ENCODE measurements at places on chromosomes 2 and 18.

GRCh38 chr2:238774071-238774470, 73.8 kb upstream of the TWIST2 start:
- no peak for DNase-seq

DNA sequence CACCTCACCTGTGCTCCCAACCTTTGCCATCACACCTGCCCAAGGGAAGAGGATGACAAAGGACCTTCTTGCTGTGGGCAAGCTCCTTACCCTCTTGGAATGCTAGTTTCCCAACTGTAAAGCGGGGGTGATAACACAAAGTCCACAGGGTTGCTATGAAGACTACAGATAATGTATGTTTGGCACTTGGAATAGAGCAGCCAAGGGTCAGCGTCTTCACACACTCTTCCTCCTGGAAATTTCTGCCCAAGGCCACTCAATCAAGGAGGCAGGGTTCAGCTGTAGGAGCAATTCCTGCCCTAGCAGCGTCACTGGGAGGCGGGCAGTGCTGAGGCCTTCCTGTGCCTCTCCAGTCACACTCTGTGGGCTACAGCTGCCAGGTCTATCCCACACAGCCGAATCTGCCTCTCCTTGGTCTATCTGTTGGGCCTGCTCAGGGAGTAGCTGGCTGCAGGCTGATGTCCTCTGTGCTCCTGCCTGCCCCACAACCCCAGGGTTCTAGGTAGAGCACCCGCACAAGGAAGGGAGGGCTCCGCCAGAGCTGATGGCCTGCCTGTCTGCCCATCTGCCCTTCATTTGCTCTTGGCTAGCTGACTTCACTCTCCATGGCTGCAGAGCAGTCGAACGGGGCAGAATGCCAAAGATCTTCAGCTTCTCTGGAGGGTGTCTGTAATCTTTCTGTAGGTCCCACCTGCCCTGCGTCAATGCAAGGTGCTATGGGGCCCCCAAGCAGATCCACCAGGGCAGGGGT, 91.9 kb downstream of the MRO start:
- DNase-seq: peak; percentile 88

DNA sequence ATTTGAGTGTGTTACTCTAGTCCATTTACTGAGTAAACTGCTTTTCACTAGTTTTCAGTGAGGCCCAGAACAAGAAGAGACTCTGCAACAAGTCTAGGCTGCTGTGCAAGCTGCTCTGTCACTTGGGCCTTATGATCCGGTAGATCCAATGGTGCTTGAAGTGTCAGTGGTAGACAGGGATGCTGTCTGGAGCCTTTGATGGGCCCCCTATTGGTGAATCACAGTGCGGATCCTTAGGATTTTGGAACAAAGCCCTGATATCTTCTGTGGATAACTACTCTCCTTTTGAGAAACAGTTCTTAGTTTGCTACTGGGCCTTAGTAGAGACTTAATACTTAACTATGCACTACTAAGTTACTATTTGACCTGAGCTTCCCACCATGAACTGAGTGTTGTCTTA, 150.2 kb downstream of the TMEFF2 start:
- DNase-seq: no peak

- DNase-seq: peak; percentile 65
Observed at GRCh38 chr18:44826418-44827259, 146.0 kb downstream of the SETBP1 start.

DNA sequence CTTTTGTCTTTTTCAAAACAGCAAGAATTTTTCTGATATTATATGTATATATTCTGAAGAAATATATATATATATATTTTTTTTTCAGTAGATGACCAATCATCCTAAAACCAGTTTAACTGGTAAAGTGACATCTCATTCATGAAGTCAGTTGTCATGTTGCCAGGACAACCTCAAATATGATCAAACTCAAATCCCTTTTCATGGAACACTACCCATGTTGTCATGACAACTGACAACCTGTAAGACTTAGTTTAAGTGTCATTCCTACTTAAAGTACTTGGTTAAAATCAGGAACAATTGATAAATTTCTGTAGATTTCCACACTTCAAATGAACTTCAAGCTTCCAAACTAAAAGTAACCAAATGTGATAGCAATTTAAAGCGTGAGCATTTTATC, 101.8 kb upstream of the ERBB4 start:
- no peak for DNase-seq

DNA sequence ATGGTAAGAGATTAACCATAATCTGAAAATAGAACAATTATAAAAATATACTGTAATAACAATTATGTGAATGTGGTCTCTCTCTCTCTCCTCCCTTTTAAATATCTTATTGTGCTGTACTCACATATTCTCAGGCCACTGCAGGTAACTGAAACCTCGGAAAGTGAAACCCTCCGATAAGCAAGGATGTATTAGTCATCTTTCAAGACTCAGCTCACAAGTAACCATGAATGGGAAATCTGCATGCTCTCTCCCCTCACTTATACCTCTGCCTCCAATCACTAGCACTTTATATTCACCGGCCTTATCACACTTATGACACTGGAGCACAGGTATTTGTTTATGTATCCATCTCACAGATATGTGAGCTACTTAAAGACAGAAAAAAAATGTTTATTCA, 139.7 kb downstream of the LRP2 start:
- no peak for DNase-seq

DNA sequence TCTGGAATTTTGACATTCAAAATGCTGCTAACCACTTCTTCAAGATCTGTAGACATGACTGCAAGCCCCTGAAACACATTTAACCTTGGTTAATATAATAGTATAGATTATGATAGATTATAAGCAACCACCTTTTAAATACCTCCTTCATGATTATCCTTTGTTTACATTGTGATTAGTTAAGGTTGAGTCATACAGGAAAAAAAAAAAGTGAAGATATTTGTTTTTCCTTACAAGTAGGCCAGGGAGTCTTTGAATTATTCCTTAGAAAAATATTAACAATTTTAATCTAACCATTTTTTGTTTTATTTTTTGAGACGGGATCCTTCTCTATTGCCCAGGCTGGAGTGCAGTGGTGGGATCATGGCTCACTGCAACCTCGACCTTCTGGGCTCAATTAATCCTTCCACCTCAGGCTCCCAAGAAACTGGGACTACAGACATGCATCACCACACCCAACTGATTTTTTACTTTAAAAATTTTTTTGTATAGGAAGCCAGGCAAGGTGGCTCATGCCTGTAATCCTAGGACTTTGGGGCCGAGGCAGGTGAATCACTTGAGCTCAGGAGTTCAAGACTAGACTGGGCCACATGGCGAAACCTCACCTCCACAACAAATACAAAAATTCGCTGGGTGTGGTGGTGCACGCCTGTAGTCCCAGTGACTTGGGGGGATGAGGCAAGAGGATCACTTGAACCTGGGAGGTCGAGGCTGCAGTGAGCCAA, 99.4 kb downstream of the SLC39A10 start:
- no peak for DNase-seq

DNA sequence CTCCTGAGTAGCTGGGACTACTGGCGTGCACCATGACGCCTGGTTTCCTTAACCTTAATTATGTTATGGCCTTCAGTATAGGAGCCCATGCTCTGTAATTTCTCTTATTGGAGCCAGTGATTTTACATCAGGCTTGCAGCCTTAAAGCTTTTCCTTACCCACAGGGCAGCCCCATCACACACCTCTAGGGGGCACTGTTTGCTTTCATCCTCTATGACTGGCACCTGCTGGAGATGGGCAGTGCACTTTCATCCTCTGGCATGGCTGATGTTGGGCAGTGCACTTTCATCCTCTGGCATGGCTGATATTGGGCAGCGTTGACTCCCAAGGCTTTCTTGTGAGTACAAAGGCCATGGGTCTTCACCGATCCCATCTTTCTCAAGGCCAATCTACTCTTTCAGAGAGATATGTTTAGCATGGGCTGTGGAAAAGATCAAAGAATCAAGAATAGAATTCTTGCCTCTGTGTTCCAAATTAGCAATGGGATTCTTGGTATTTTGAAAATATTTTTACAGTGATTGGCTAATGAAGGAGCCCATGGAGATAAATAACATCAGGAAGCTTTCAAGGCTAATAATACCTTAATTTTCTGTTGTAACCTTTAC, 80.7 kb upstream of the MEX3C start:
- peak; percentile 13 for DNase-seq

DNA sequence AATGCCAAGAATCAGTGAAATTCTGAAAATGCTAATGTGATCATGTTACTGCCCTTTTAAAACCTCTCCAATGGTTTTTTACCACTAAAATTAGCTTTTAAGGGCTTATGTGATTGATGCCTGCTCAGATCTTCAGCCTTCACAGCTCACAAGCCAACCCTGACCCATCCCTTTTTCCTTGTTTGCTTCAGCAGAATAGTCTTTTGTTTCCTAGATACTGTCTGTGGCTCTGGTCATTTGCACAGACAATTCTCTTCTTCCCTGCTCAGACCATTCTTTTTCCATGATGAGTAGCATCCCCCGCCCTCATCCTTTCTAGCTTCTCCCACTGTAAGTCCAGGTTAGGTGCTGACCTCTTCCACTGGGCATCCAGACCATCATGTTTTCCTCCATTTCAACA, 164.9 kb upstream of the NT5C1B start:
- no peak for DNase-seq

DNA sequence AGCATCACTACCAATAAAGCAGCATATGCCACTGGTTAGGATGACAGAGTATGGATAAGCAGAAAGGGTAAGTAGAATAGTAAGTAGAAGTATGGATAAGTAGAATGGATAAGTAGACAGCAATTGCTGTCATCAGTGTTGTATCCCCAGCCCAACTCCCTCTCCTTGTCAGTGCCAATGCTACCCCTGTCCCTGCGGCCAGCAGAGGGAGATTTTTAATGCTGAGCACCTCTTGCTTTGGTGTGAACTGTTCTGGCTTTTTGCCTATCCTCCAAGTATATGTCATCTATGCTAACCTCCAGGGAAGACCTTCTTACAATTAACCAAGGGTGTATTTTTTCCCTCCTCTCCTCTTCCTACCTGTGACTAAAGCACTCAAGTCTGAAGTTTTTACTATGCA, 136.7 kb upstream of the SPHKAP start:
- no peak for DNase-seq

DNA sequence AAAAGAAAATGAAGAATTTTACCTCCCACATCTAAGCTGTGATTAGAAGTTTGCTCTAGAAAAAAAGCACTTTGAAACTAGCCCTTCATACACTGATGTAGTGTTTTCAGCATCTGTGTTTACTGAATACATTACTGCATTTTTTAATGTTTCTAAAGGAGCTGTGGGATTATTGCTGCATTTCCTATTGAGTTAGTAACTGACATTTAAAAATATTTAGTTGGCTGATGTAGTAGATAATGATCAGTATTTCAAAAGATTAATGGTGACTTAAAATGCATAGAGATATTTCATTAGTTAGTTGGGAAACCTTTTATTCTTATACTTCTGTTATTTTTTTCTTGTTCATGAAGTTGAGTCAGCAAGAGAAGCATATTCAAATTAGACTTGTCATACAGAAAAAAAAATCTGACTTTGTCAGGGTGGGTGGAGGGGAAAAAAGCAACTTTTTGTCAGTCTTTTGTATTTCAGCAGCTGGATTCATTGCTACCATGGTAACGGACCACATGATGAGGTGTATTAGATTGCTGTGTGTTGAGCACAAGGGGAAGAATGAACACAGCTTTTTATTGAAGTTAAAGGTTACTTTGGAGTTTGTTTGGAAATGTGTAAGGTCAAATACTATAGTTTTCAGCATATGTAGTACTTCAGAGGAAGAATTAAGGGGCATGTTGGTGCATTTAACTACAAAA, at the start of gene DTNA:
DTNA (plus strand) TSS at position 549 of the 692 bp plus-strand sequence. CDS start 45,679 bp downstream, outside the sequence.
- peak; percentile 75 for DNase-seq

DNA sequence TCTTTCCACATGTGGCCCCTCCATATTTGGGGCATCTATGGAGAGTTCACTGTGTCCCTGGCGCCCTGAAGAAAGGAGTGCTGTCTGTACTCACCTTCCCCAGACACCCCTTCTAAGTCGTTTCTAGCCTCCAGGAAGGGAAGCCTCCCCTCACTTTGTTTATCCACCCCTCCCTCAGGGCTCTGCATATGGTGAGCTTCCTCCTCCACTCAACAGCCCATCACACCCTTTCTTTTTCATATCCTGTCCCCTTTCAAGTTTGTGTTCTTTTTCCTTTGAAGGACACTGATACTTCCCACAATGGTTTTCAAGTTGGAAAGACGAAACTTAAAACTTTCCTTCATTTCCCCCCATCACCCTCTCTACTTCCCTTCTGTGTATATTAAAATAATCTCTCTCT, 291.4 kb upstream of the POU3F3 start:
- no peak for DNase-seq

DNA sequence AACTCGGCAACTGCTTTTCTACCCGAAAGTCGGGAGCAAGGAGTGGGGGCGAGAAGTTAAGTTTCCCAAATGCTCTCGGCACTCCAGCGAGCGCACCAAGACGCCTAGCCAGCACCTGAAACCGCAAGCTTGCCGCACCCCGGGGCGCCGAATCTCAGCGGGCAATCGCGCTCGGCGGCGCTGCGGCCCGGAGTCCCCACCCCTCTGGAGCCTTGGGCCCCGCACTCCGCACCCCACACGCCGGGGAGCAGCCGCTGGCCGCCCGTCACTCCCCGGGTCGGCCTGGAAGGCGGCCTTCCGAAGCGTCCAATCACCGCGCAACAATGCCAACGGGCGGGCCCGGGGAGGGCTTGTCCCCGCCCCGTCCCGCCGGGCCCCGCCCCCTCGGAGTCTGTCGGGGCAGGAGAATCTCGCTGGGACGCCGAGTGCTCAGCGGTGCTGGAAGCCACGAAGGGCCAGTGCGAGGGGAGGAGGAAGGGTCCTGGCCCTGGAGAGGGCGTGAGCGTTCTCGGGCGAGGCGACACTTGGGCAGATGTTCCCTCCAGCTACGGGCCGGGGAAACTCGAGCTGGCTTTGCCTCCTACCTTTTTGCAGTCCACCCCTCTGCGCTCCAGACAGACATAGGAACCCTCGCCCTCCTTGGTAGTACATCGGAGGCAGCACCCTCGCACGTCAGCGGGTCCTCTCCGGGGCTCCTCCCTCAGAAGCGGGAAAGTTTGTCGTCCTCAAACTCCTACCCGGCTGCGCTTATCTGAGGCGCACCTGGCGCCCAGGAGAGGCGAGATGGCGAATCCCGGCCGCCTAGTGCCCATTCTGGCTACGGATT, 1.1 kb upstream of the ZBTB7C start:
- peak; percentile 69 for DNase-seq

GRCh38 chr2:42819160-42819559, 26.8 kb upstream of the HAAO start:
- no peak for DNase-seq

DNA sequence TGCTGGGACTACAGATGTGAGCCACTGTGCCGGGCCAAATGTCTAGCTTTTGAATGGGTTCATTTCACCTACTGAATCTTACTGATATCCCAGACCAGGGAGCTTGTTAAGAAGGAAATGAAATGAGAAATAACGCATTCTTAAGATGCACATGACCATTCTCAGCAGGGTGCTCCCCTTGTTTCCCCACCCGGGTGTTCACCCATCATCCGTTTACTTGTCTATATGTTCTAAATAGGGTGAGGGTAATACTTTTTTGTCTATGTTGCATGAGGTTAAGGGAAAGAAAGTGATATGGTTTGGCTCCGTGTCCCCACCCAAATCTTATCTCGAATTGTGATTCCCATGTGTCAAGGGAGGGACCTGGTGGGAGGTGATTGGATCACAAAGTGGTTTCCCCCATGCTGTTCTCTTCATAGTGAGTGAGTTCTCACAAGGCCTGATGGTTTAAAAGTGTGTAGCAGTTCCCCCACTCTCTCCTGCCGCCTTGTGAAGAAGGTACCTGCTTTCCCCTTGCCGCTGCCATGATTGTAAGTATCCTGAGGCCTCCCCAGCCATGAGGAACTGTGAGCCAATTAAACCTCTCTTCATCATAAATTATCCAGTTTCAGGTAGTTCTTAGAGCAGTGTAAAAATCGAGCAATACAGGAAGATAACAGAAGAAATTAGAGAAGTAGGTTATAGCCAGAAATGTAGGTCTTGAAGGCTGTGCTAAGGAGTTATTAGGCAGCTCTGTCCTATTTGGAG, 129.1 kb downstream of the DDX1 start:
- no peak for DNase-seq
